ENCODE measurements at places on chromosomes 1 and 21.

GRCh38 chr1:203504400-203505250, 10.7 kb downstream of the OPTC start:
- DNase-seq, result peak; percentile 23

GRCh38 chr1:60759291-60759690, 323.1 kb upstream of the NFIA start:
- DNase-seq, result no peak

GRCh38 chr1:3674100-3675094, 22.1 kb downstream of the TP73 start:
- no peak for DNase-seq

DNA sequence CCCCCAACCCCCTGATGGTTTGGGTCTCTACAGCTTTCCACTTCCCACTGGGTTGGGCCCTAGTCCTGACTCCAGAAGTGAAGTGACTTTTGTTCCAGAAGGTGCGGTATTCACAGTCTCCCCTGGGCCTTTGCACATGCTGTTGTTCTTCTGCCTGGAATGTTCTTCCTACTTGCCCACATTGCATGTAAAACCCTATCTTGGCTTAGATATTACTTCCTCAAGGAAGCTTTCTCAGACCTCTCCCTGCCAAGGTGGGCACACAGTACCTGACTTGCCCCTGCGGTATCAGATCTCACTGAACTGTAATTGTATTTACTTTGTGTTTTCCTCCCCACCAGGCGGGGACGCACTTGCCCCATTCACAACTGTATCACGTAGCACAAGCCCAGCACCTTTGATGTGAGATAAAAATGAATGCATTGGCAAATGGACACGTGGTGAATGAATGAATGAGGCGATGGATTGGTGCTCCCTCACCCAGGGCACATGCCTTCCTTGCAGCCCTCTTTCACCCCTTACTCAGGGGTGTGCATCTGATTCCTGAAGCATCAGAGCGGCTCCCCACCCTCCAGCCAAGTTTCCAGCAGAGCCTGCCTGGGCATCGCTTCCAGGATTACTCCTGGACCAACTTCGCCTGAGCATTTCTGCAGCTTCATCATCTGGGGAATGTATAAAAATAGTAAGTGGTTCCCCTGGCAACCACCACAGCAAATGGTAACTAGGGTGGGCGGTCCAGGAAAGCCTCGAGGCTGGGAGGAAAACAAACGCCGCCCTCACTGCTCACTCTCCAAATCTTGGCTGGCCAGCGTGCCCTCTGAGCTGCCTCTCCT, 19.8 kb downstream of the NENF start:
- no peak for DNase-seq

DNA sequence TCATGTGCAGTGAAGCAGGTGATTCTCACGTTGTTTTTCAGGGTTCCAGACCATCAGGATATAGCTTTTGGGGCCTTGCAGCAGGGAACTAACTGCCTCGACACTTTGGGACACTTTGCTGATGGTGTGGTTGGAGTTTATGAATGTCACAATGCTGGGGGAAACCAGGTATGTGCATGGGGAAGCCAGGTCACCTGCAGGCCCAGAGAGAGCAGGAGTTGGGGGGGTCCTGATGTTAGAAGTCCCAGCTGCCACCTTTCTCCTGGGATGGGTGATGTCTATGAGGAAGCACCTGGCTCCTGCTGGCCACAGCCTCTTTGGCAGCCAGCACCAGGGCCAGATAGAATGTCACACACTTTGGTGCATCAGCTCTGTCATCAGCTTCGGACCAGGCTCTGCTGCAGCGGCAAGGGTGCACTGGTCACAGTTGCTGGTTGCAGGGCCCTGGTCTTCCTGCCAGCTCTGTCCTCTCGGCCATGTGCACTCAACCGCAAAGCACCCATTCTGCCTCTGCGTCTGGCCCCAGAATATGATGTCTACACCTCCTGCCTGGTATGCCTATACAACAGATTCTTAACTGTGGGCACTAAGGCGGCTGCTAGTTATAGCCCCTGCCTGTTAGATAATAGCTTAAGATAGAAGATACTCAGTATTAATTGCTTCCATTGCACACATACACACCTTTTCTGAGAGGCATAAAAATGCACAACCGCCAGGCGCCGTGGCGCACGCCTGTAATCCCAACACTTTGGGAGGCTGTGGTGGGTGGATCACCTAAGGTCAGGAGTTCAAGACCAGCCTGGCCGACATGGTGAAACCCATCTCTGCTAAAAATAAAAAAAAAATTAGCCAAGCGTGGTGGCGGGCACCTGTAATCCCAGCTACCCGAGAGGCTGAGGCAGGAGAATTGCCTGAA, 160.7 kb downstream of the PGBD5 start:
- DNase-seq, result no peak

- DNase-seq, result no peak
Observed at GRCh38 chr1:184567009-184567408, 180.2 kb downstream of the C1orf21 start.

DNA sequence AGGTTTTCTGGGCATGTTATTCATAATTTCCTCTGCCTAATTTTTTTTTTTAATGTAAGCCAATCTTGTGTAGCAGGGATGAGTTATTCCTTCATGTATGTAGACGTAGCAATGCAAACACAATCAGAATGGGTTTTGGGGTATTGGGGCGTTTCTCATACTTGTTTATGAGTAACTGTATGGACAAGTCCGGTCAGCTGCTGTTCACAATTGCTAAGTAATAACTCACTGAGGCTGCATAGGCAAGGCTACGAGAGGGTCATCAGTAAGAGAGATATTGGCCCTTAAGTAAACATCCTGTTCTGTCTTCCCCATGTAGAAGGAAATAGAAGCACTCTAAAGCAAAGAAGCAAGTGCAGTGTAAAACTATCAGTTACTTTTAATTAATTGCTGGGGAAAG, 9.5 kb upstream of the TARS2 start:
- DNase-seq, result no peak

DNA sequence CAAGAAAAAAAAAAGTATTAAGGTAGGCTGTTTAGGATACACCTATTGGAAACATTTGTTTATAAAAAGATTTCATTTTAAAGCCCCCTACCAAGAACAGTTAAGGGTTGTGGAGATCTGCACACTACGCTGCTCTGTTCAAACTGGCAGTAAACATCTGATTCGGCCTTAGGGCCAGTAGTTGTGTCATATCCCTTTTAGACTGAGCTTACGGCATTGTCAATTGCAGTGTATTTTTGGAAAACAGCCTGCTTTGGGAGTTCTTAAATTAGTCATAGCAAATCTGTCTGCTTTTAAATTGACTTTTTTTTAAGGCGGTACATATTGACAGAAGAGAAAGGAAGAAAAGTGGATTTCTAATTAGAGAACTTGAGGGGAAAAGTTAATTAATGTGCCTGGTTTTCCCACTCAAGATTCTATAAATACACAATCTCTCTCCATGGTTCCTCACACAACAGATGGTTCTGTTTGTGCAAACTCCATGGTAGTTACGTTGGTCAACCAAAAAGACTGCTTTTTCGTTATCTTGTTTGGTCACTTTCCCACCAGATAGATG, 1.7 kb upstream of the ELK4 start:
- DNase-seq, result no peak

DNA sequence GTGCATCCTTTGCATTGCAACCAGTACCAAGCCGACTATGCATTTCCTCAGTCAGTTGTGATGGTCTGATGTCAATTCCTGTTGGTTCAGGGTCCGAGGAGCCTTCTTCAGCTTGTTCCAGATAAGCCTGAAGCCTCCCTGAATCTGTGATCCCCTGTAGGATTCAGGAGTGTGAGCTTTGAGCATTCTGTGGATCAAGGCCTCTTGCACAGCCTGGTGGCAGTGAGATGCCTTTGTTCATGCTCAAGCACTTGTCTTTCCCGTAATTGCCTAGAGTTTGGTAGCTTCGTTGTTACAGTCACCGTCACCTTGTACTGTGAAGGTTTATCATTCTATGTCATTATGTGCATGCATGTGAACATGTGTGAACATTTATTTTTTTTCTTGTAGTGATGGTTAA, 103.5 kb downstream of the PBX1 start:
- no peak for DNase-seq

DNA sequence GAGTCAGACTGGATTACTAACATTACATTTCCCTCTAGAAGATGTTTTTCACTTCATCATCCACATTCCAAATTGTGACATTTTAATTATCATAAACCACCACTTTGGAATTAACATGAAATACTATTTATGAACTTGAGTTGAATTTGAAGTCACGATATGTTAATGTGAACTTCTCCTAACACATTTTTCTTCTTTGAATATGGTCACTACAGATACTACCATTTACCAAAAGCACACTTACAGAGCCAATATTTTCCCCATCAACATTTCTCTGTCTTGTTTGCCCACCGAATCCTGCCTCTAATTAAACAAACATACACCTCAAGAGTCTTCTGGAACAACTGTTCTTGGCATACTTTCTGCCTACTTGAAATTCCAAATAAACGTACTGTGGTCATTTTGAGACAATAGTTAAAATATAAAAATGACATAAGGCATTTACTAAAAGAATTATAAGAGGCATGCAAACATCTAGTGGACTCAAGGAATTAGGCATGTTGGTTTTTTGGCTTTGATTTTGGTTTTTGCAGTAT, 177.4 kb downstream of the AKT3 start:
- DNase-seq, result no peak

- DNase-seq, result no peak
Observed at GRCh38 chr1:100862591-100862990, 32.1 kb downstream of the EXTL2 start.

- no peak for DNase-seq
Observed at GRCh38 chr1:37394574-37395464, 79.6 kb upstream of the ZC3H12A start.

GRCh38 chr1:85983316-85983715, 173.3 kb downstream of the COL24A1 start:
- DNase-seq, result no peak

GRCh38 chr1:29664711-29665110, 428.4 kb downstream of the PTPRU start:
- DNase-seq, result no peak

DNA sequence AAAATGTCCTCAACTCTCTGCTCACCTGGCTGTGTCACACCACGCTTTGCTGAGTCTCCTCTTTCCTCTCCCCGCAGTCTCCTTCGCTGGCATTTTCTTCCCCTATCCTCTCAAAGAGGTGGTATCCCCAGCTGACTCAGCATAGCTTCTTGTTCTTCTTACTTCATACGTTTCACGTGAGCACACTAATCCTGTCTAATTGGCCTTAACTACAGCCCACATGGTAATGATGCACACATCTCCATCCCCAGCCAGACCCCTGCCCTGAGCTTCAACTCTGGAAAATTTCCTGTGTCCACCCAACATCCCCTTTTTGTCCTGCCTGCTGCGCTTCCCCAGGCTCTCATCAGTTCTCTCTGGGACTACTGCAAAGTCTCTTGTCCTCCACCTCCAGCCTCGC, 169.8 kb downstream of the TTLL7 start:
- DNase-seq, result no peak

DNA sequence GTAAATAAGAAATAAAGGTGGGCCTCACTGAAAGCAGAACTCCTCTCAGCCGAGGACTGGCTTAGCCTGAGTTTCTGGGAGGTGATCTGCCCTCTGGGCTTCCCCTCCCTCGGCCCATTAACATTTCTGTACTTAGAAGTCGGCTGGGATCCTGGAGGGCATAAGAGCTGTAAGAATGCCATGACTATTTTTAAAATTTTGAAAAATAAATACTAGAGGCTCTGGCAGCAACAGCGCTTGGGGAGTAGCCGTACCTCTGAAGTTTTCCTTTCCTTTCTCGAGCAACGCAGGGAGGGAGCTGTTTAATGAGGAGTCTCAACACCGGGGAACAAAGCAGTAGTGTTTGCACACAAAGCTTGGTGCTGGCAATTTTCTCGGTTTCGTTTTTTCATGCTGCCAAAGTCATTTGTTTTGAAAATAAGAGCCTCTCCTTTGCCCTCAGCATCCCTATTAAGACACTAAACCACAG, 498.7 kb downstream of the SMYD3 start:
- no peak for DNase-seq

GRCh38 chr1:117709249-117709691, 103.4 kb downstream of the TENT5C start:
- DNase-seq, result no peak

DNA sequence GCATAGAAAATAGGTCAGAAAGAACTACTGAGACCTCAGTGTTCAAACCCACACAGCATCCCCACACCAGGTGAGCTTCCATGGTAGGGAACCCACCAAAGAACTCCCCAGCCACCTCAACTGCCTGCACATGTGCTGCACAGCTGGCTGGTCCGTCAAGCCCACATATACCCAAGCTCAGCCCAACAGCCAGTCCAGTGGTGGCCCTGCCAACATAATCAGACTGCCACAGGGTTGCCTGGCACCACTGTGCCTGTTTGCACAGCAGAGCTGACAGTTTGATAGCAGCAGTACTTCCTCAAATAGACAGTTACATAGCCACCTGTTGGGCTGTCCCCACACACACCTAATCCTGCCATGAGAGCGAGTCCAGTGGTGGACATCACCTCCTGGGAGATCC, 283.3 kb upstream of the PRMT6 start:
- no peak for DNase-seq

DNA sequence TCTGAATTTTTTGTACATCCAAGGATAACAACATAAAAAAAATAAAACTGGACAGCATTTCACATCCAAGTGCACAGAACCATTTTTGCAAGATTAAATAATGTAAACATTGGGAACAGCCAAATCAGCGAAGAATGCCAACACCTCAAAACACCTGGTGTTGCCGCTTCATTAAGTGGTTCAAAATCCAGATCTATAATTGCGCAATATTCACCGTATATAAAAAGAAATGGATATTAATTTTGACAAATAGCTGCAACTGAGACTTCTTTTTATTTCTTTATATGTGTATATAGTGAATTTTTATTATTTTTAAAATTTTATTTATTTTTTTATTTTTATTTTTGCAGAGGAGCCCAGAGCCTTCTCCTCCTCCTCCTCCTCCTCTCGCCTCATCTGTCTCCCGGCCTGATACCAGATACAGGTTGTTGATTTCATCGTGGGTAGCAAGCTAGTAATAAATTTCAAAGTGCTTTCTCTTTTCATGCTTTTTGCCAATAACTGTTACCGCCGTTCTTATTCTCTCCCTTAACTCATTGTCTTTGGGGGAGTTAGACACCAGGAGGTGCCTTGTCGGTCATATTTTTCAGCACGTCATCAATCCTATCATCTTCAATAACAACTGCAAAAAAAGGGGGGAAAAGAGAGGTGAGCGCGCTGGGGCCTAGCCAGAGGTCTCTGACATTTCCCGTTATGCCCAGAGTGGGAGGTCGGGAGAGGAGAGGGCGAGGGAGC, 2.7 kb downstream of the CAMK2N1 start:
- DNase-seq, result no peak

Measured in esophagus squamous epithelium (tissue), 5 donors.